ENCODE measurements at places on chromosomes 6 and 20. TPM values are rescaled to one million over a fixed set of nuclear protein-coding genes. Genes with fewer than 3 reads are reported as not detected.

The SALL4 gene
- total RNA-seq = 0.28 TPM

DNA sequence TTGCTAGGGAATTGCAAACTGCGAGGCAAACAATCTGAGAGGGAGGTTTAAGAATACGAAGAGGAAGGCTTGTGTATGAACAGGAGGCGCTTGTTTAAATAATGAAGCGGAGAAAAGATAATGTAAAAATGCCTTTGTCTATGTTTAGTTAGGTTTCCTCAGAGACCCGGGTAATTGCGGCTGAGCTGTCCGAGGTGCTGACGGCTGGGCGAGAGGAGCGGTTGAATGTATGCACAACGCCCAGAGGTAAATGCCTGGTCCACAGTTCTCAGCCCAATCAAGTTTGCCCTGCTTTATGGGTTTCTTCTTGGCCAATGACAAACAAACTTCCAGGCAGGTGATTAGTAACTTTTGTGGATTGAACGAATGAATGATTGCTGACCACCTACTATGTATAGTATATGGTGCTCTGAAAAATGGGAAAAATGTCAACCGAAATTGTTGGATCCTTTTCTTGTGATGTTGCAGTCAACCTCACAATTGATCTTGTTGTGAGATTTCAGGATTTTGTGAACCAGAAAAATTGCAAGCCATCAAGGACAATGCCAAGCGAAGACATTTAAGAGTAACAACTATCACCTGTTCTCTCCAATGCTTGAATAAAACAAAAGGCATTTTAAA is 38.3 kb upstream of the SLC32A1 start:
- no peak overlapping the region for H3K4me3 ChIP-seq

DNA sequence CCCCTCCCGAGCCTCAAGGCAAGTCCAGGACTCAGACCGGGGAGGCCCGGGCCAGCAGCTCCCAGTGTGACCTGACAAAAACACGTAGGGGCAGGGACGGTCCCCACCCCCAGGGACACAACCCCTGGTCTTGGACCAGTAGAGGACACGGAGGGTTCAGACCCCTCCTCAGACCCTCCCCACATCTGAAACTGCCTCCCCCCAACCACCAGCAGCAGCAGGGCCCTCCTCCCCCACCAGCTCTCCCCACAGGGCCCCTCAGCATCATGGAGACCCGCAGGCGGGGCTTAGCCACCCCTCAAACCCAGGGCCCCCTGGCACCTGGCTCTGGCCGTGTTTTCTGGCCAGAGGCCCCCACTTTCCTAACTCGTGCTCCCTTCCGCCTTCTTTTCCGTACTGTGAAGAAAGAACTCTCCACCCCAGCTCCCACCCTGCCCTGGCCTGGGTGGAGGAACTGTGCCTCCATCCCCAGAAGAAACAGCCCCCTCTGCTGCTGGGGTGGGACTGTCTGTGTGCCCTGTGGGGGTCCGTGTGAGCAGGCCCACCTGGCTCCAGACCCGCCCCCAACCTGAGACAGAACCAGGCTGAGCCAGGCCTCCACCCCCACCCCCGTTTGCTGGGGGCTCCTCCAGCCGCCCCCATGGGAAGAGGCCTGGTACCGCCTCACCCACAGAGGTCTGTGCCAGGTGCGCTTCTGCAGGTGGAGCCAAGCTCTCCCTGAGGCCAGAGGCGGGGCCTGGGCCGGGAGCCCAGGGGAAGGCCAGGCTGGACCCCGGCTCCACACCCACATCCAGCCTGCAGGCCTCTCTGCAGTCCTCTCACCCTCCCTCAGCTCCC is 39.0 kb upstream of the MDFI start:
- no peaks in the 10 kb centered on the region for H3K36me3 ChIP-seq
- no peak overlapping the region for H3K27ac ChIP-seq
- H3K27me3 ChIP-seq = no peaks in the 10 kb centered on the region
- DNase-seq = no peak
- no peak overlapping the region for H3K4me3 ChIP-seq
- H3K4me1 ChIP-seq = peaks cover 4% of the 10 kb centered on the region

The BEND3 gene
- 12.9 TPM for total RNA-seq

The MYBL2 gene
- 108 TPM for total RNA-seq

DNA sequence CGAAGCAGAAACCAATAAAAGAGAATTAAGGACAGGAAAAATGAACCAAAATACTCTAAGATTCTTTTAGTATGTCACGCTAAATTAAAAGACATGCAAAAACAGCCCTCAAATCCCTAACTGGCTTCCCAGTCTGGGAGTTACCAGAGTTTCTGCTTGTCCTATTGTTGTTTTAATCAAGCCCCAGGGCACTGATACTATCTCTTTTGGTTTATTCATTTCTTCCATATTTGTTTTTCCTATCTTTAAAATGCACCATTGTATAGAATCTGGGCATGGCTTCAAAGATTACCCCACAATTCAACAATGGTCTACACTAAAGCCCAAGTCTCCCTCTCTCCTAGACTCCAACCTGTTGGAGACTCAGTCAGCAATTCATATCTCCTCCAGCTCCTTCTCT is 169.1 kb downstream of the MYLK4 start:
- peaks cover 60% of the 10 kb centered on the region for H3K27me3 ChIP-seq
- no peaks in the 10 kb centered on the region for H3K4me1 ChIP-seq
- no peak overlapping the region for H3K4me3 ChIP-seq
- H3K36me3 ChIP-seq = no peaks in the 10 kb centered on the region

All from activated CD4-positive, alpha-beta T cell treated with anti-CD3 and anti-CD28 coated beads, Interleukin-2, amount 10 ng/mL, durations not matched to agents 24 days and 14 days (primary cell).